Aorta (tissue), 5 donors: ENCODE measurements at places on chromosomes 6 and 20.

GRCh38 chr20:39358052-39358451 is 395.9 kb downstream of the DHX35 start:
- H3K27ac ChIP-seq = no peak overlapping the region
- H3K27me3 ChIP-seq = no peaks in the 10 kb centered on the region

DNA sequence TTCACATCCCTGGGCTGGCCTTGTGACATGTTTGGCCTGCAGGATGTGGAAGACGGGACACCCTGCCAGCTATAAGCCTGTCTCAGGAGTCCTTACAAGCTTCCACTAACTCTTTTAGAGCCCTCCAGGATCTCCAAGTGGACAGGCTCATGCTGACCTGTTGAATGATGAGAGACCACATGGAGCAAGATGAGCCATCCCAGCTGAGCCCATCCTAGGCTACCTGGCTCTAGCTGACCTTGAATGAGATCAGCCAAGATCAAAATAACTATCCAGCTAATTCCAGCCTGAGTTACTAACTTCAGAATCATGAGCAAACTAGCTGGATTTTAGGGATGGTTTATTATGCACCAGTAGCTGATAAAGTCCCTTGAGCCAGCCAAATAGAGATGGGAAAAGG is 169.5 kb downstream of the TFAP2C start:
- H3K36me3 ChIP-seq = no peaks in the 10 kb centered on the region
- H3K4me1 ChIP-seq = no peaks in the 10 kb centered on the region
- DNase-seq = no peak
- no peak overlapping the region for H3K4me3 ChIP-seq

DNA sequence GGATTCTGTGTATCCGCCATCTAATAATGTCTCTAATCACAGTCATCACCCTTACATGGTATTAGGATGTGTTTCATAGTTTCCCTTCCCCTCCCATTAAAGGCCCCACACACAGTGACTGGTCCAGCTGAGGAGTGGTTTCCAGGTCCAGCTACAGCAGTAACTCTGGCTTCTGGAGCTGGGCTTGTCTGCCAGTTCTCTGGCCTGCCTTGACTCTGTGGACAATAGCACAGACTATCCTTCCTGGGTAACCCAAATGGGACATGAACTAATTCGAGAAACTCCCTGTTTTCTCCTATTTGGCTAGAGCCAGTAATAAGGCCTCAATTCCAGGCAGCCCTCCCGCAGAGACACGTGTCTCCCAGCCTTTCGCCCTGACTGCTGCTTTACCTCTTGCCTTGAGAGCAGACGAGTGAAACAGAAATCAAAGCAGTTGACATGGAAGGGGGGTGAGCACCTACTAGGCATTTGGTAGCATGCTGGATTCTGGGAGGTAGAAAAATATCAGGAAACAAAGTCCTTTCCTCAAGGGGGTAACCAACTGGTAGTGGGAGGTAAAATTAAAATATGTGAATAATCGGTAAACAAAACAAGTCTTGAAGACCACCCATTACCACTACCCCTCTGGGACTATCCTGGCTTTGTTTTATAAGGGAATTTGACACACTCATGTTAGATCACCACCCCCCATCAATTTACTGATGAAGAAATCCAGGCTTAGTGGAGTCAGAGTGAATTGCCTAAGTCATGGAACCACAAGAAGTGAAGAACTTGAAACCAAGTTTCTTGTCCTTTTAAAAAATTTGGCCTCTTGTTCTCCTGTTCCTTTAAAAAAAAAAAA is 1.2 kb downstream of the TRAF3IP2 start:
- no peaks in the 10 kb centered on the region for H3K36me3 ChIP-seq
- H3K27ac ChIP-seq = peak overlapping the region; percentile 99
- peak; percentile 87 for DNase-seq
- peaks cover 6% of the 10 kb centered on the region for H3K4me1 ChIP-seq
- peak overlapping the region; percentile 66 for H3K4me3 ChIP-seq

DNA sequence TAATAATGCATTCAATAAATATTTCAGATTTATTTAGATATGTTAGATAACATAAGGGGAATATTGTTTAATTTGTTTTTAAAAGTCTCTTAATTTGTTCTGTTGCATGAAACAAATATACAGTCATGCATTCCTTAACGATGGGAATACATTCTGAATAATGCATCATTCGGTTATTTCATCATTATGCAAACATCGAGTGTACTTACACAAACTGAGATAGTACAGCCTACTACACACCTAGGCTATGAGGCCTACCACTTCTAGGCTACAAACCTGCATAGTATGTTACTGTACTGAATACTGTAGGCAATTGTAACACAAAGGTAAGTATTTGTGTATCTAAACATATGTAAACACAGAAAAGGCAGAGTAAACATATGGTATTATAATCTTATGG is 118.7 kb downstream of the EPHA7 start:
- no peak for DNase-seq
- H3K27ac ChIP-seq = no peak overlapping the region
- H3K36me3 ChIP-seq = no peaks in the 10 kb centered on the region
- H3K4me3 ChIP-seq = no peak overlapping the region

DNA sequence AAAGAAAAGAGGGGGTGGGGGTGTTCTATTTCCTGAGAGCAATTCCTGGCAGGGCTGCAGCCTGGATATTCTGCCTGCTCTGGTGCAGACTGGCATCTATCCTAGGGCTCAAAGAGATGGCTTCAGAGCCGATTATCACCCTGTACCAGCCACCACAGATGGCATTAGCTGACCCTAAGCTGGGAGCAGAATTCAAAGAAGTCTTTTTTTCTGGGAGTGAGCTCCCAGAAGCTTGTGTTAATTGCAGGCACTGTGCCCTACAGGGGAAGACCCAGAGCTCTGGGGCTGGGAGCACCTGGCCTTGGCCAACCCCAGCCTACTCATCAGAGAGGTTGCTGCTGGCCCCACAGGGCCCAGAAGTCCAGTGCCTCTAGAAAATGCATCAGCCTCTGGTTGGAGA is 85.9 kb downstream of the PXDC1 start:
- H3K4me1 ChIP-seq = no peaks in the 10 kb centered on the region
- H3K4me3 ChIP-seq = no peak overlapping the region
- DNase-seq = no peak
- H3K27me3 ChIP-seq = no peaks in the 10 kb centered on the region
- H3K36me3 ChIP-seq = no peaks in the 10 kb centered on the region
- no peak overlapping the region for H3K27ac ChIP-seq

DNA sequence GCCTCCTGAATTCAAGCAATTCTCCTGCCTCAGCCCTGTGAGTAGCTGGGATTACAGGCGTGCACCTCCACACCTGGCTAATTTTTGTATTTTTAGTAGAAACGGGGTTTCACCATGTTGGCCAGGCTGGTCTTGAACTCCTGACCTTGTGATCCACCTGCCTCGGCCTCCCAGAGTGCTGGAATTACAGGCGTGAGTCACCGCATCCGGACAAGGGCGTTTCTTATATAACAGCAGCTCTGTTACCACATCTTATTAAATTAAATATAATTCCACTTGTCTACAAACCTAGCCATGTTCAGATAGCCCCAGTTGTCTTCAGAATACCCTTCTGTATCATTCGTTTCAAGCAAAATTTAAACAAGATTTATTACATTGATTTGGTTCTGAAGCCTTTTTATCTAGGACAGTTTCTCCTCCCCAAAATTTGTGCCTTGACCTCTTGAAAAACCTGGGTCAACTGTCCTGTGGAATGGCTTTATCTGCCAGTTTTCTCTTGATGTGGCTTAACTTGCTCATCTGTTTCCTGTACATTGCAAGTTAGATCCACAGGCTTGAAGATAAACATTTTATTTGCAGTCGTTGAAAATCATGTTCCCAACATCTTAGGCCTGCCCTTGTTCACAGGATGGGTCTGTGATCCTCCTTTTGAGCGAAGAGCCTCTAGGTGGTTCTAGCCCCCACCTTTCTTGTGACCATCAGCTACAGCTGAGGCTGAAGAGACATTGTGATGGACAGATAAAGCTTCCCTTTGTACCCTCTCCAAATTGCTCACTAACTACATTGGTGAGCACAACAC is 132.2 kb downstream of the ARID1B start:
- no peaks in the 10 kb centered on the region for H3K36me3 ChIP-seq
- H3K4me1 ChIP-seq = peaks cover 2% of the 10 kb centered on the region
- H3K27ac ChIP-seq = no peak overlapping the region

DNA sequence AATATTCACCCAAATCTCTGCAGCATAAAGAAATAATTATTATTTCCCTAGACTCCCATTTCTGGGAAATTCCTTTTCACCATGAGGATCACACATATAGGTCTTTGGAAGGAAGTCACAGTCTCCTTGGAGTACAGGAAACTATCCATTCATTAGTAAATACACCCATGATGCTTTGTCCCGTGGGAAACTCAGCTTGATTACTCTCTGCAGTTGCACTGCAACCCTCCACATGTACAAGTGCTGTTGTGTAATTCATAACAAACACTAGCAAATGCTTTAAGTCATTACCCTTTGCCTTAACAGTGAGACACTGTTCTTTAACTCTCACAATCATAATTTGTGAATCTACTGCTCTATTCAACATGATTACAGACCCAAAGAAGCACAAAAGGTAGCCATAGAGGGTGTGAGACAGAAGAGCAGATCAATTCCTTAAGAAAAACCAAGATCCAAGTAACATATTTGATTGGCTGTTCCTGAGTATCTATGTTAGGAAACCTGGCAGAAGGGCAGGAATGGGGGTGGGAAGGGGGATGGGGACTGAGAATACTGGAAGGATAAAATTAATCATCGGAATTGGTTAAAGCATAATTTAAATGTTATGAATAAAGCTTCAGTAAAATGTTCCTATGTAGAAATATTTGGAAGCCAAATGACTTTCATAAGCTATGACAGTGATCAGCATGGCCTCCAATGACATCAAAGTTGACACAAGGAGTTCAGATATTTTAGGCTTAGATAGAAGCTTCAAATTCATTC is 268.0 kb downstream of the HACE1 start:
- H3K27ac ChIP-seq = no peak overlapping the region
- no peaks in the 10 kb centered on the region for H3K4me1 ChIP-seq
- H3K27me3 ChIP-seq = no peaks in the 10 kb centered on the region
- H3K4me3 ChIP-seq = no peak overlapping the region
- DNase-seq = no peak
- no peaks in the 10 kb centered on the region for H3K36me3 ChIP-seq

- no peak overlapping the region for H3K27ac ChIP-seq
- DNase-seq = no peak
- H3K4me1 ChIP-seq = no peaks in the 10 kb centered on the region
- H3K36me3 ChIP-seq = no peaks in the 10 kb centered on the region
- H3K4me3 ChIP-seq = no peak overlapping the region
Measured at GRCh38 chr6:157770946-157771345, 52.1 kb upstream of the SNX9 start.

DNA sequence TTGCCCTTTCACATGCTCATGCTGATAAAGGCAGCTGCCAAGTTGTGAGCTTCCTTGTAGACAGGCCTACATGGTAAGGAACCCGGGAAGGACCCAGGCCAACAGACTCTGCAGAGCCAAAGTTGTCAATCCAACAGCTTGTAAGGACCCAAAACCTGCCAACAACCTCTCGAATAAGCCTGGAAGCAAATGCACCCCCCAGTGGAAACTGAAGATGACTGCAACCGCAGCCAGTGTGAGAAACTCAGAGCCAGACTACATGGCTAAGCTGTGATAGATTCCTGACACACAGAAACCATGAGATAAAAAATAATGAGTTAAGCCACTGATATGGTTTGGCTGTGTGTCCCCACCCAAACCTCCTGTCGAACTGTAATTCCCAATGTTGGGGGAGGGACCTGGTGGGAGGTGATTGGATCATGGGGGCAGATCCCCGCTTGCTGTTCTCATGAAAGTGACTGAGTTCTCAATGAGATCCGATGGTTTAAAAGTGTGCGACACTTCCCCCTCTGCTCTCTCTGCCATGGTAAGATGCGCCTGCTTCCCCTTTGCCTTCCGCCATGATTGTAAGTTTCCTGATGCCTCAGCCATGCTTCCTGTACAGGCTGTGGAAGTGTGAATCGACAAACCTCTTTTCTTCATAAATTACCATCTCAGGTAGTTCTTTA is 18.8 kb upstream of the CLPSL2 start:
- H3K36me3 ChIP-seq = no peaks in the 10 kb centered on the region
- H3K4me3 ChIP-seq = no peak overlapping the region
- no peak for DNase-seq
- no peak overlapping the region for H3K27ac ChIP-seq
- H3K4me1 ChIP-seq = no peaks in the 10 kb centered on the region
- H3K27me3 ChIP-seq = no peaks in the 10 kb centered on the region

DNA sequence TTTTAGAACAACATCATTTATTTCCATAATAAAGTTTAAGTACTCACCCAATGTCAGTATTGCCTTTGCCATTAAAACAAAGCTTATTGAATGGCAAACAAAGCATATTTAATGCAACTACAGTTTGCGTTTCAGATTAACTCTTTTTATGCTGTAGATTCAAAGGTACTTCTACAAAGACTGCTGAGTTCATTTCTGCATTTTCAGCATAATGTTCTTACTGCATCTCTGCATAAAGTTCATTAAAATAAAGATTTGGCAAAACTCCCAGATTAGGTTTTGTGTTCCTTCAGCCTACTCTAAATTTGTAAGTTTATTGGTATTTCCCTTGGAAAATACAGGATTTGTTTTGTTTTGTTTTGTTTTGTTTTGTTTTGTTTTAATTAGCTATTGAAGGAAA is 359.4 kb downstream of the ADGRB3 start:
- no peak overlapping the region for H3K4me3 ChIP-seq
- no peak for DNase-seq
- no peaks in the 10 kb centered on the region for H3K4me1 ChIP-seq
- H3K27me3 ChIP-seq = no peaks in the 10 kb centered on the region

- H3K4me1 ChIP-seq = no peaks in the 10 kb centered on the region
- no peaks in the 10 kb centered on the region for H3K36me3 ChIP-seq
- DNase-seq = no peak
- no peak overlapping the region for H3K4me3 ChIP-seq
- H3K27me3 ChIP-seq = no peaks in the 10 kb centered on the region
- H3K27ac ChIP-seq = no peak overlapping the region
Measured at GRCh38 chr6:139568956-139569538, 194.6 kb upstream of the CITED2 start.
